ENCODE measurements at places on chromosomes 3 and 15. TPM values are rescaled to one million over a fixed set of nuclear protein-coding genes. Genes with fewer than 3 reads are reported as not detected.

THSD4 gene
- total RNA-seq: 20.2 TPM

RAB6B gene
- 0.65 TPM for total RNA-seq

ZNF660 gene
- 0.22 TPM for total RNA-seq

ABI3BP gene
- total RNA-seq: 7.7 TPM

STRIT1 gene
- total RNA-seq: not detected

RTF1 gene
- total RNA-seq: 12.5 TPM

Data from lung microvascular endothelial cell (primary cell).